GM06990 (cell line): ENCODE measurements at places on chromosomes 2 and 18.

GRCh38 chr2:30157616-30158015 lies 10.8 kb downstream of the YPEL5 start:
- no peak for DNase-seq

GRCh38 chr18:50875966-50876536 lies 2.9 kb upstream of the ME2 start:
- DNase-seq: no peak

- DNase-seq: no peak
Measured at GRCh38 chr2:7933672-7934071, 748.2 kb upstream of the ID2 start.

GRCh38 chr2:53787614-53788289 lies 908 bp downstream of the ERLEC1 start:
- no peak for DNase-seq

DNA sequence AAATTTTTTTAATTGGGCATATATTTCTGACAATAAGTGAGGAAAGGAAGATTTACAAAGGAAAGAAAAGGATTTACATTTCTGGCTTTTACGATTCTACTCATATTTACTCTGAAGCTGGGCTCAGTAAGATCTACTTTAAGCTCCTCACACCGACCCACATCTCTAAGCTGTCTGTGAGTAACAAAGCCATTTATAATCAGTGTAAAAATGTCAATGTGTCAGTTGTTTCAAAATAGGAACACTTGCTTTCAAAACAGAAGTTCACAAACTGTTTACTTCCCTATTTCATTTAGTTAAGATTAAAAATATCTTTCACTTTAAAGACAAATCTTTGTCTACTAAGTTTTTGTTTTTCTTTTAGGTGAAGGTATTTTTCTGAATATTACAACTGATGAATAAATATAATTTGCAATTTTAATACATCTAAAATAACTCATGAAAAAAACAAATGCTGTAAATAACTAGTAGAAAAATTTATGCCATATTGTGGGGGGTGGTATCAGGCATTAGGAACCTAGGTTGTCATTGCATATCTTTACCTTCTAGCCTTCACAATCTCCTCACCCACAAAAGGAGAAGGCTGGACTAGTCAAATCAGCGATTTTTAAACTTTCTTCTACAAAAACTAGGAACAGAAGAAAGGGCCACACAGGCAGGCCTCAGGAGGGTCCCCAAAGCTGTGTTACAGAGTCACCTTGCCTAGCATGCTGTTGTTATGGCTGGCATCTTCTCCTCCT lies 64.5 kb downstream of the TMEM131 start:
- DNase-seq: peak; percentile 55

GRCh38 chr18:25350489-25351251 lies 1.3 kb downstream of the ZNF521 start:
- peak; percentile 44 for DNase-seq

DNA sequence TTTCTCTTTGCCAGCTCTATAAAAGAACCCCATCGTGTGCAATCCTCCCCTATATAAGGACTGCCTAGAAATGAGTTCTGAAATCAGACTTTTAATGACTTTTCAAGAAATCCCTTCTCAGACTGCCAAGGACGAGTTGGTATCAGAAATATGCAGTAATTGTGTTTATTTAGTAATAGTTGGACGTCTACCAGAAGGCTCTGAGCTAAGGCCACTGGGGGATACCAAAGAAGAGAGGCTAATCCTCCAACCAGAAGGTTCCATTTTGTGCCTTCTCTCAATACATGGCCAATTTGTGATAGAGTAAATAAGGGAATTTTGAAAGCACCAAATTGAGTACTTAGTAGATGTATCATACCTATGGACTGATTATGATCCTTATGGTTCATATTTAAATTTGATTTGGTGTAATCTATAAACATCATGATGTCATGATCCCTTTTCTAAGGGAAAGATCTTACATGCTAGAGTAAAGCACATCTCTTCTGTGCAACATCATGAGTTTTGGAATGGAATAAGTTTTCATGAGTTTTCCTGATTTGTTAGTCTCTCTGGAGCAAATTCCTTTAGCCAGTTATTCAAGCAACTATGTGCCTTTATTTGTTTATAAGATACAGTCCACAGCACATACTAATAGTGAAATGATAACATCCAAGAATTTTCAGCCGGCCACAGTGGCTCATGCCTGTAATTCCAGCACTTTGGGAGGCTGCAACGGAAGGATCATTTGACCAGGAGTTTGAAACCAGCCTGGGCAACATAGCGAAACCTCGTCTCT lies 82.2 kb upstream of the LTBP1 start:
- no peak for DNase-seq

DNA sequence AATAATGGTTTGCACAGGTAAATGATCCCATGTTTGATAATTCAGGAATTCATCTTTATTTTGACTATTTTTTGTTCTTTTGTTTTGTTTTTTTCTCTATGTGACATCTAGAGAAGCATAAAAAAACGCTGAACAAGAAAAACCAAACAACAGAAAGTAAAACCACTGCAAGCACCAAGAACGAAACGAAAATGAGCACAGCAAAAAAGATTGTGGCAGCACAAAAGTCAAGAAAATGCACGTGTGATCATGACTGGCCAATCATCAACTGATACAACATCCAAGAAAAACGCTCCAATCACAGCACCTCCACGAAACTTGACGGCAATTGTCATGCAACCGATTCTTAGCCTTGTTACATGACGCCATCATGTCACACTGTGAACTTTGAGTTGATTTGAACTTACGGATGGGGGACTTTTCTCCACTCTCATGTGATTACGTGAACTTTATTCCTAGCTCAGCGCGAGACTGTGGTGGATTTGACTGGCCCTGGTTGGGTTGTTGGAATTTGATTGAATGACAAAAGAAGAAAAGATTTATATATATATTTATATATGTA lies 318.7 kb downstream of the CELF4 start:
- DNase-seq: no peak

GRCh38 chr18:54766634-54767033 lies 61.6 kb upstream of the RAB27B start:
- DNase-seq: no peak

DNA sequence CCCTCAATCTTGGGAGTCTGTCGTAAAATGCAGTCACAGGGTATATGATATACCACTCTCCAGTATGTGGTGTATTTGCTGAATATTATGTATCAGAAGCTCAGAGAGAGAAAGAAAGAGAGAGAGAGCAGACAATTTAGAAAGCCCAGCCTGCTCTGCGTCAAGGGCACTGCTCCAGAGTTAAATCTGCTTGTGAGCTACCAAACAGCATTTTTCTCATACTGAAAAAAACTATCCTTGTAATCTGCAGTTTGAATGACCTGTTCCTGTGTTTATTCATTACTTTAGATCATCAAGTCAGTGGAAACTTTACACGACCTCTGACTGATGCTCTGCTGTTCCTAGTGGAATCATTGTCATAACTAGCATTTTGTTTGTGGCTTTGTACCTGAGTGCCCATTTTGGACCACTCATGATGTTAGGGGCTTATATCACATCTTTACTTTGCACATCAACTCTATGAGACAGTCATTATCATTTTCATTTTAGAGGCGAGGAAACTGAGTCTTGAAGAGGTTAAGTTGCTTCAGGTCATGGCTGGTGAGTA lies 89.2 kb upstream of the PELI1 start:
- DNase-seq: no peak

DNA sequence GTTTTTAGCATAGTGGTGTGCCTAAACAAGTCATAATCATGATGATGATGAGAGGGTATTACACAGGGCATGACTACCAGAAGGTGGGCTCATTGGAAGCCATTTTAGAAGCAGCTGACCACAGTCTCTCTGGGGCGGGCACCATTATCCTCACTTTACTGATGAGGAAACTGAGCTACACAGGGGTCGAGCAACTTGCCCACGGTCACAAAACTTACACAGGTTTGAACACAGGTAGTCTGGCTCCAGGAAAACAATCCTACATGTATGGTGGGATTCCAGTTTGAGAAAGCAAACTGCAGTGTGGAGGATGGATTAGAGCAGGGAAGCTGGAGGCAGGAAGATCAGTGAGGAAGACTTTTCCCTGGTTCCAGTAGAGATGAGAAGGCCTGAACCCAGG lies 6.2 kb downstream of the RHOB start:
- no peak for DNase-seq

- no peak for DNase-seq
Measured at GRCh38 chr2:28496781-28497180, 921 bp downstream of the PLB1 start.

- no peak for DNase-seq
Measured at GRCh38 chr2:231710799-231711676, 2.7 kb downstream of the PTMA start.
